ENCODE measurements at places on chromosomes 1 and 21. TPM values are rescaled to one million over a fixed set of nuclear protein-coding genes. Genes with fewer than 3 reads are reported as not detected.

SLC45A1 gene
- total RNA-seq, result 1.7 TPM

FOXD3 gene
- not detected for total RNA-seq

KLHDC9 gene
- total RNA-seq, result 0.93 TPM

OR2T27 gene
- not detected for total RNA-seq

CLCA4 gene
- total RNA-seq, result not detected

Data from dermis blood vessel endothelial cell (primary cell).